ENCODE measurements at places on chromosomes 4 and X.

DNA sequence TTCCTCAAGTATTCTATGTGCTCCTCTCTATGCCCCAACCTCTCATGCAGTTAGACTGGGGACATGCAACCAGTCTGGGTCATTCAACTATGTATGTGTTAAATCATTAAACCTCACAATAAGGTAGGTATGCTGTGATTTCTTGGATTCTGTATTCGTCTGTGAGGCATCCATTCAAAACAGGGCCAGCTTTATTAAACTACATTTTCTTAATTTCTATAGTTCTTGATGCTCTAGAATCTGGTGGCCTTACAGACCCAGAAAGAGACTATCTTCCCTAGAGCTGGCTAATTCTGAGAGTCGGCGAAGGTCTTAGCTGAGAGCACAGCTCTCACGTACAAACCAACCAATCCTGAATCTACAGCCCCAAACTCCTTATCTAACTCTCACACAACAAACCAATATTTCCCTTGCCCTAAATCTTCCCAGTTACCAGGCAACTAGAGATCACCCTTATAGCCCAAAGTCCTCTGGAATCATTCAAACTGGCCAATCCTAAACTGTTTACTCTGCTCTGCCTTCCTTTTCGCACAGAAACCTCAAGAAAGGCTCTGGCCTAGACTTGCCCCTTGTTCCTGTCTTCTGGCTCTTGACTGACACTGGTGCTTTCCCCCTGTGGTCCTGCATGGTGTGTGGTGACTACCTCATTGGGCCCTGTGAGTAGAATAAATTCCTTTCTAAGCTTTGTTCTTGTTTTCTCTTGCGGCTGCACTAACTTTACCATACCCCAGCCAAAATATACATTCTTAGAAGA lies 203.5 kb upstream of the TET2 start:
- peak; percentile 21 for DNase-seq

GRCh38 chr4:112276113-112276512 lies 9.6 kb downstream of the TIFA start:
- no peak for DNase-seq

GRCh38 chr4:19256823-19257222 lies 994.9 kb upstream of the SLIT2 start:
- DNase-seq: no peak

DNA sequence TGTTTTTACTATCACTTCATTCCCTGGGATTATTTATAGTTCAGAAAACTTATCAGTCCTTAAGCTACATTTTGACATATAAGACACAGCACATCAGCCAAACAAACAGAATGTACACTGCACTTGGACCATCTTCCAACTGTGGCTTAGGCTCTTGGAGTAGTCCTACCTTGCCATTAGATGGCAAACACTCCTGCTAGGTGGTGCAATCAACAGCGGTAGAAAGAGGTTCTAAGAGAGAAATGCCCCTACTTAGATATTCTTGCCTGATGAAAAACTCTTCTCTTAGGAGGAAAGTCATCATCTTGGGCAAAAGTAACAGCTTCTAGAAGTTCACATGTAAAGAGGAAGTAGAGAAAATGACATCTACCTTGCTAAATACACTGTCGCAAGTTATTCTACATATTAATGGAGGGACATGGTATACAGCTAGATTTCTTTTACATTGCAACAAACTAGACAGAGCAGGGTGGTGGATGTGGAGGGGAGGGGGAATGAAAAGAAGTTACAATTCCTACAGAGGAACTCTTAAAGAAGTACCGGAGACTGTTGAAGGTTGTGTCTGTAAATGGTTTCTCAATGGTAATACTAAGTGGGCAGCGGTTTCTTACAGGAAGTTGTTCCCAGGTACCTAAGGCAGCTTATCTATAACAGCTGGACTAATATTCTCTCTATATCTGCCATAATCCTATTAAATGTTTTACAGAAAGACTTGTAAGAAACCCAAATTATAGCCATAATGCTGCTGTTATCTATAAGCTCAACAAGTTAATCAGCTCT lies 8.1 kb upstream of the STPG2 start:
- DNase-seq: no peak

DNA sequence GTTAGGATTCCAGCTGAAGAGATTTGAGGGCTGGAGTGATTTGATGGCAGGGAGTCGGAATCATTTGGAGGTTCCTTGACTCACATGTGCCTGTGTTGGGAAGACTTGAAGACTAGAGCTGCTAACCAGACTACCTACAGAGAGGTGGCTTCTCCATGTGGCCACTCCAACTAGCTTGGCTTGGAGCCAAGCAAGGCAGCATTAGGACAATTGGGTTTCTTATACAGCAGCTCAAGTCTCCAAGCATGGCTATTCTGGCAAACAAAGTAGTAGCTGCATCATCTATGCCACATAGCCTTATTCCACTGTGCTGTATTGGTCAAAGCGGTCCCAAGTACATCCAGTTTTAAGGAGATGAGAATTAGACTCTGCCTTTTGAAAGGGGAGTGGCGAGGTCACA lies 171.7 kb upstream of the SLC4A4 start:
- no peak for DNase-seq

- no peak for DNase-seq
These were observed 564.7 kb downstream of the IL15 start for GRCh38 chr4:142201041-142201440.

- no peak for DNase-seq
These were observed 2.6 kb downstream of the MRPL1 start for GRCh38 chr4:77865259-77865658.

DNA sequence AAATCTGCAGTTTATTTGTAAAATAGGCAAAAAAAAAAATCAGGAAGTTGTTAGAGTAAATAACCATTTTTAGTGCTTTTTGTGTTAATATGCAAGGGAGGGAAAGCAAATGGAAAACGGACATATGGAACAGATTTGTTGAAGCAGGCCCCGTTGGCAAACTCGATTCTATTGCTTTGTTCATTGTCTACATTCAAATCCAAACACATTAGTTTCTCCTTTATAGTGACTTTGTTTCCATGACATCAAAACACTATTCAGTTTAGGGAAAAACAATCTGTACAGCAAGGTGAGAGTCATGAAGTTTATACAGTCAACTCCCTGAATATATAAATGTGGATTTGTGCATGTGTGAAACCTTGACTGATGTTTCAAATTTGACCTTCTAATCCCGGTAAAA lies 142.2 kb downstream of the FAM47A start:
- DNase-seq: no peak

DNA sequence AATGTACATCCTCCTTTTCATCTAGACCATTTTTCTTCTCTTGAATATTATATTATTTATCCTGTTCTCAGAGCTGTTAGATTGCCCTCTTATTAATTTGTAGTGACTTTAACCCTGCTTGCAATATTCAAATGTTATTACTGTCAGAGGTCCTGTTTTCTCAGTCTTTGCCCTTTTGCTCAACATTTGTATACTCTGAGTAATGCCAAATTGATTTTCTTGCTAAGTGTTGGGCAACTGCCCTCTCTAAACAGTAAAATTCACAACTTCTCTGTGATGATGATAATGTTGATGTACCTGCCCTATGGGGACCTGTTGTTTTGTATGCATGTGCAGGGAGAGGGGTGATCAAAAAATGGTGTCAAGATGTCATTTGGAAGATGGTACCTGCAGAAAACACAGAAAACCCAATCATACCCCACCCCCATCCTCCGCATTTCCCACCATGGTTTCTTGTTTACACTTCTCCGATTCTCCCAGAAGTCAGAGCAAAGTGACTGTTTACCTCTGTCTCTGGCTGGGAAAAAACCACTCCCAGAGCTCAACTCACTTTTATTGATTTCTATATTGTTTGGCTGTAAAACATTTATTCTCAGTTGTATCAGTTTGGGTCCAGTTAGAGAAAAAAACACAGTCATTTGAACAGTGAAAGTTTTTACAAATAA lies 694.0 kb downstream of the IL1RAPL1 start:
- DNase-seq: no peak

- no peak for DNase-seq
These were observed 344.8 kb upstream of the MAGEB2 start for GRCh38 chrX:29870608-29871007.

DNA sequence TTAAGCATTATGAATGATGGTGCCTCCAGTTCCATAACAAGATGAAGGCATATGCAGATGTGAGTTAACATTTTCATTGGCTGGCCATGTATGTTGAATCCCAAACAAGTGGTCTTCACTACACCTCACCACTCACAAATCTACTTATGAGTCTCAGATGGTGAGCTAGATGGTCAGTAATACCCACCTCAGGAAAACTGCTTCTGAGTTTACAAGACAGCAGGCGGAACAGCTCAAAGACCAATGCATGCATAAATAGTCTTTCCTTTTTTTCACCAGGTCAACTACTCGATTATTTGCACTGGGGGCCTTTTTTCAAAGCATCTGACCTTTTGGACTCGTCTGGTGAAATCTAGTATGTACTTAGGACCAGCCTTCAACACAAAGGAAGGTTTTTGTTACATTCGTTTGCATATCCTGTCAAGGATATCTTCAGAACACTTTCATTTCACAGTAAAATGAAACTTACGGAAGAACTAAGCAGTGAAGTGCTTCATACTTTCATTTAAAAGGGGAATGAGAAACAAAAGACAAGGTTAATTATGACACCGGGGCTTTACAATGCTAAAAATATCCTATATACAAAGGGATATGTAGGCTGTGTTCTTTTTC lies 23.1 kb upstream of the TLR7 start:
- no peak for DNase-seq

DNA sequence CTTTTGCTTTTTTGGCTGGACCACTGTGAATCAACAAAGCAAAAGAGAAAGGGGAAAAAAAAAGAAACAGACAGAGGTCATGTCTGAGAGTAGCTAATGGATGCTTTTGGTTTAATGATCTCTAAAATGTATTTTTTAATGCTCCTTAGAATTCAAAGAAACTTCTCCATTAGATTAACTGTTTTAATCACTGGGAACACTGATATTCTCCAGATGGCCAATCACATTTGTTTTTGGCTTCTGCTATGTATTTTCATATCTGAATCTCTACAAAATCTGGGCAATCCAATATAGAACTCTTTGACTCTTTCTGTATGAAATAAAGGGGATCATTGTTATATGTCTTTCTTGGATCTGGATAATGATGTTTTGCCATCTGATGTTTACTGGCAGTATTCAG lies 278.2 kb downstream of the ADGRL3 start:
- DNase-seq: no peak

DNA sequence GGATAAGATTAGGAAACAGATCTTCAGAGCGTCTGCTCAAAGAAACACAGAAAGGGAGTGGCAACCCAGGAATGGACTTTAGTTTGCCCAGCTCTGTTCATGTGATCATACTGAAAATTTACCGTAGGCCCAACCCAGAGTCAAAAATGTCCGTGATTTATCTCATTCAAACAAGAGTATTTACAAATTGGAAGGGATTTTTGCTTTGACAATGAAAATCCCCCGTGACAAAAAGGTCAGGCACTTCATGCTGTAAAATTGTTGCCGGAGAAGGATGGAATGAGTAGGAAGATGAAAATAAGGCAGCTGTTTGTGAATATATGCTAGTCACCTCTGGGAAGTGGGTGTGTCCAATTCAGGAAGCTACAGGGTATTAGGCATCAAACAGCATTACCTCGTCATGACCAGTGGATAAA lies 1.2 kb downstream of the SULT1B1 start:
- DNase-seq: no peak

GRCh38 chr4:163680386-163681098 lies 186.1 kb downstream of the TMA16 start:
- DNase-seq: no peak

- DNase-seq: no peak
These were observed 44.8 kb downstream of the DCLK2 start for GRCh38 chr4:150123087-150123486.

DNA sequence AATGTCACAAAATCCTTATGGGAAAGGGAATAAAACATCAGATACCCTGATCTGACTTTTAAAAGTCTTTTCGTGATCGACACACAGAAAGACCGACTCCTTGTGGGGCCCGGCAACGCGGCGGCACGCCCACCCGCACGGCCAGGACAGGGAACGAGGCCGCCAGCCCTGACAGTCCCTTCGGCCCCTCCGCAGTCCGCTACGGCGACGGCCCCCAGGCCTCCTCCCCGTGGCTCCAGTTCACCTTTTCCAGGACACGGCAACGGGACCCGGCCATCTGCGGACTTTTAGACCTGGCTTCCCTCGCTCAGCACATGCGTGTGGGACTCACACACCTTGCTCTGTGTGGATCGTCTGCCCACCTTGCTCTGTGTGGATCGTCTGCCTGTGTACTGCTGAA lies 33.6 kb upstream of the GTPBP6 start:
- DNase-seq: no peak

GRCh38 chr4:16995451-16995850 lies 97.0 kb upstream of the LDB2 start:
- DNase-seq: no peak

- no peak for DNase-seq
These were observed 13.5 kb downstream of the RXFP1 start for GRCh38 chr4:158535130-158535614.

DNA sequence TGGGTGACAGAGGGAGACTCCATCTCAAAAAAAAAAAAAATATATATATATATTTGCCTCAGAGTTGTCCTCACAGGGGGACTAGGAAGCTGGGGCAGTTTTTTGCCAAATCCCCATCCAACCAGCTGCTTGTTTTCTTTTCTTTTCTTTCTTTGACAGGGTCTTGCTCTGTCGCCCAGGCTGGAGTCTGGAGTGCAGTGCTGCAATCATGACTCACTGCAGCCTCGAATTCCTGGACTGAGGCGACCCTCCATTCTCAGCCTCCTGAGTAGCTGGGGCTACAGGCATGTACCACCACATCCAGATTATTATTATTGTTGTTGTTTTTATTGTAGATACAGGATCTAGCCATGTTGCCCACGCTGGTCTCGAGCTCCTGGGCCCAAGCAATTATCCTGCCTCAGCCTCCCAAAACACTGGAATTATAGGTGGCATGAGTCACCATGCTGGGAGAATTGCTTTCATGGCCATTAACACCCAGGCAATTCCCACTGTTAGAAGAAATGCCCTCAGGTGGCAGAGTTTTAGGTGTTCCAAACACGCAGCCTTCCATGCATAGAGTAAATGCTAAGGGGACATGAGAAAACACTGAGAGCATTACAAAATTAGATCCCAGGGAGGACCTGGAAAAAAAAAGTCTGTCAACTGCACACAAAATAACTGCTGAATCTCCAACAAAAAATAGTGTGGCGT lies 98.0 kb downstream of the ARHGAP6 start:
- no peak for DNase-seq

DNA sequence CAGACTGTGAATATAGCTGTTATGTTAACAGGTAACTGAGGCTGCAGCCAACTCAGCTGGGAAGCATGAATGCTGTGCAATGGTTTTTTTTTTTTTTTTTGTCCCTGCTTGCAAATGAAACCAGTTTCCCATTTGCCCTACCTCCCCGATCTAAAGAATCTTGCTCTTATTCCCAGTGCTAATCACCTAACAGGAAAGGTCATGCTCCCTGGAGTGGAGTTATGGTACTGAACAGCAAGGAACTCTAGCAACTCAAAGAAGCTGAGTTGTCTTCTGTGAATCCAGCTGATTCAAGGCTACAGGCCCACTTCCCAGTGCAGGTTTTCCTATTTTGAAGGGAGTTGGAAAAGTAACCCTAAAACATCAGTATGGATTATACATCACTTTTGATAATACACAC lies 52.1 kb downstream of the HTR2C start:
- no peak for DNase-seq

- DNase-seq: no peak
These were observed 775.4 kb downstream of the STPG2 start for GRCh38 chr4:97367878-97368277.
